Stimulated activated CD4-positive, alpha-beta T cell treated with anti-CD3 and anti-CD28 coated beads, TNF-alpha, amount 100 ng/mL, for 1 hour (primary cell): ENCODE measurements at places on chromosomes 4 and X.

GRCh38 chrX:29555465-29556091, 659.8 kb upstream of the MAGEB2 start:
- DNase-seq: no peak

GRCh38 chr4:155419266-155419665, 42.5 kb upstream of the MAP9 start:
- DNase-seq: no peak

GRCh38 chr4:7337196-7338058, 97.3 kb downstream of the PSAPL1 start:
- no peak for DNase-seq

DNA sequence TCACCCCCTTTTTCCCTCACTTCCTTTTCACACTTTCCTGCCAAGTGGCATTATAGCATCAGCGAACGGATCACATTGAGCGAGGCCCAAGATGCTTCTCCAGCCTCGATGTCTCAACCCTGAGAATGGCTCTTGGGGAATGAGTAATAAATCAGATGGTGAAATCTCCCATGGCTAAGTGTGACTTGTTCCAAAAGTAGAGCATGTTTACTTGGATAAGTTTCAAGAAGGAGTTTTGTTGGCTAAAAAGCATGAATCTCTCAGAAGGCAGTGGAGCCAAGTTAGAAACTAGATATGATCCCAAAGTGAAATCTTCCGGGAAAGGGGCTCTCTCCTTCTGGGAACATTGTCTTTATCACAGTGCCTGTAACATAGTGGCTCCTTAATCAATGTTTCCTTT, 316.3 kb downstream of the CAMK2D start:
- no peak for DNase-seq

GRCh38 chr4:57492251-57492878, 382.2 kb upstream of the IGFBP7 start:
- DNase-seq: no peak

GRCh38 chrX:120358737-120359456, 3.0 kb upstream of the ATP1B4 start:
- DNase-seq: no peak

- no peak for DNase-seq
Measured at GRCh38 chrX:19183761-19184477, 61.7 kb upstream of the ADGRG2 start.

DNA sequence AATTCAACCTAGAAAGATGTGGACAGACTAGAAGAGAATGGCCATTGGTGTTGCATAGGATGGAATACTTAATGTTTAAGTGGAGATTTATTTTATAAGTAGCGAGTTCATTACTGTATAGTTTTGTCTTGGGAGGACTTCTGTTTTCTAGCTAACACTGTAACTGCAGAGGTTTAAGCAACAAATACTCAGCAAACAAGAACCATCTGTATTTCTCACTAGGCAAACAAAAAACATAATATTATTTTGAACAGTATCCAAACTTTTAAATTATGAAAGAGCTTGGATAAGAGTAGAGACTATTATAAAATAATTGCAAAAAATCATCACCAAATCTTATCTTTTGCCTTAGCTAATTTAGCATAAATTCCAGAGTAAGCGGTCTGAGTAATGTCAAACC, 121.1 kb downstream of the GLRA3 start:
- DNase-seq: no peak

- DNase-seq: no peak
Measured at GRCh38 chr4:114196606-114197005, 217.2 kb upstream of the ARSJ start.

DNA sequence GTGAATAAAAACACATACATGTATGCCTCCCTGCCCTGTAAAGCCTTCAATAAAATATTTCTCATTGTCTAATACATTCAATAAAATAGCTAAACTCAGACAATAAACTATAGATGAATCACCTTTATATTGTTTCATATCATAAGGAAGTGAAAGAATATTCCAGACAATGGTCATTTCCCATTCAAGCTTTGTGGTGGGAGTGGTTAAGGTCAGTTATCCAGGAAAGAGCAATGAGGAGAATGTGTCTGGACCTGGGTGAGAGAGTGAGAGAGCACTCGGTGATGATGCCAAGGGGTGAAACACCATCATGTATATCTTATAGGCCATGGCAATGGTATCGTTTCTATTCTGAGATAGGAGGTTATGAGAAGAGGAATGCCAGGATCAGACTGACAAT, 197.8 kb downstream of the PDHA2 start:
- DNase-seq: no peak
